ENCODE measurements at places on chromosomes 11 and 22.

DNA sequence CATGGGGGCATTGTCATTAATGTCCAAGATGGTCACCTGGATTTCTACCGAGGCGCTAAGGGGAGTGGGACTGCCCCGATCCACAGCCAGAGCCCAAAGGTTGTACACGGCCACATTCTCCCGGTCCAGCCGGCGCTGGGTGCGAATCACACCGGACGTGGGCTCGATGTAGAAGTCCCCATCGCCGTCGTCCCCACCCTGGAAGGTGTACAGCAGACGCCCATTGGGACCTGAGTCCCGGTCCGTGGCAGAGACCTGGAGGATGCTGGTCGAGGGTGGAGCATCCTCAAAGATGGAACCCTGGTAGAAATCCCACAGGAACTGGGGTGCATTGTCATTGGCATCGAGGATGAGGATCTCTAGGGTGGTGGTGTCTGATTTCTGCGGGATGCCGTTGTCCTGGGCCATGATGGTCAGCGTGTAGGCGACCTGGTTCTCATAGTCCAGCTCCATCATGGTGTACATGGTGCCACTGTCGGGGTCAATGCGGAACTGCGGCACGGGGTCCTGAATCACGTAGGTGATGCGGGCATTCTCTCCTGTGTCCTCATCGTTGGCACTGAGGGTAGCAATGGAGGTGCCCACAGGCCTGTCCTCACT, 3.1 kb downstream of the CELSR1 start:
- DNase-seq = no peak

DNA sequence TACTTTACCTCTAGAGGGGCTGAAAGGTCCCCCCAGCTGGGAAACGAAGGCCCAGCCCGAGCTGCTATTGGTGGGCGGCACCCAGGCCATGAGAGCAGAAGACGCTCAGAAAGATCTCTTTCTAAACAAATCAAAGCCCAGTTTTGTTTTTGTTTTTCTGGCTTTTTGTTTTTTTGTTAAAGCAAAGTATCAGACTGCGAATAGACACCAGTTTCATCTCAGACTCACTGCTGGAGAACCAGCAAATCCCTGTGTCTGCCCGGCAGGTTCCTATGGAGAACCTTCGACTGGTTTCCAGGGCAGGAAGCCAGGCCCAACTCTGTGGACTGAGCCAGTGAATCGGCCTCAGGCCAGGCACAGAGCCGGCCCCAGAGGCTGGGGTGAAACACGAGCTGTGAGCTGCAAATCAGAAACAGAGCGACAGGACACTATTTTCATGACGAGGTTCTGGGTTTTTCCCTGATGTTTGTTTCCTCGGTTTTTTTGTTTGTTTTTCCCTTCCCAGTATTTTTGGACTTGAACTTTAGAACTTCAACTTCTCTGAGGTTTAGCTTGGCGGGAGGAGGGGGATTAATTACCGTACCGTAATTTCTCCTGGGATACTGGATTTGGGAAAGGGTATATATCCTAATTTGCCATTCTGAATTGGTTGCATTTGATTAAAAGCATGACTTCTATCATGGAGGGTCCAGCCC, 16.0 kb upstream of the B4GALNT4 start:
- DNase-seq = peak; percentile 45

DNA sequence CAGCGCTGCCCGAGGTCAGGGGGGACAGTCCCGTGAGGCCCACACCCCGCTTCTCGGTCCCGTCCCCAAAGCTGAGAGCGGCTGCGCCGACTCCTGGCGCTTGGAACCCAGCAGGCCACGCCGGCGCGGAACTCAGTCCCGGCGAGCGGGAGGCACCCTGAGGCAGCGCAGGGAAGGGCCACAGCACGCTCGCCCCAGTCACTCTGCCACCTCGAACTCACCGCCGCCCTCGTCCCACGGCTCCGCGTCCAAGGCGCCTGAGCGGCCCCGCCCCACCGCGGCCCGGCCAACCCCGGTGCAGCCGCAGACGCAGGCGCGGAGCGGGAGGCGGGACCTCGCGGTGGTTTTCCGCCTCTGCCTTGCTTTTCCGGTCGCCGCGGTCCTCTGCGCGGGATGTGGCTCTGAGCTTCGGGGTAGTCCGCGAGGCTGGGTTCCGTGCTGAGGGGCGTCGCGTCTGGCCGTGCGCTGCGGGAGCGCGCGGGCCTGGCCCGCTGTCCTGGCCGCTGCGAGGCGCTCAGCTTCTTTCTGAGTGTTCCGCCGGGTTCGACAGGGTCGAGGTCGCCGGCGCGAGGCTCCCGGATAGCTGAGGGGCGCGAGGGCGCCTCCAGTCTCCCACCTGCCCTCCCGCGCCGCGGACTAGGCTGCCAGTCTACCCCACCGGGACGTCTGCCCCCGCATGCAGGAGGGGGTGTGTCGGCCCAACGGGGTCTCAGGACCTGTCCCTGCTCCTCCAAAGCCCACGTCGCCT, at the start of gene CDPF1:
Gene CDPF1 (minus strand): TSS at position 259 of the 748 bp plus-strand sequence. CDS start 2,009 bp downstream, outside the sequence.
- DNase-seq = peak; percentile 90

- no peak for DNase-seq
These were observed 21.1 kb downstream of the RPS6KA4 start for GRCh38 chr11:64379817-64380709.

GRCh38 chr22:45787759-45788158, 116.1 kb downstream of the ATXN10 start:
- no peak for DNase-seq

DNA sequence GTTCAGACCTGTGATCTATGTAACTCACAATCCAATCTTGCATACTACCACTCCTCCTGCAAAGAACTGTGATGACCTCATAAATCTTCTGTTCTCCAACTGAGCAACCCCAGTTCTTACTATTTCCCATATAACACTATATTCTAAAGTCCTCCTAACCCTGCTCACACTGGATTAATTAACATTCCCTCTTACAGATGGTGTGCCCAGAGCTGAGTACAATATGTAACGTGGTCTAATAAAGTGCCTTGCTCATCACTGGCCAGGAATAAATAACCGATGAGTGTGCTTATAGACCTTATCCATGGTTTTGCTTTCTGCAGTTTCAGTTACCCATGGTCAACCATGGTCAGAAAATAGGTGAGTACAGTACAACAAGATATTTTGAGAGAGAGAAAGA, 28.6 kb downstream of the PRCP start:
- DNase-seq = no peak

DNA sequence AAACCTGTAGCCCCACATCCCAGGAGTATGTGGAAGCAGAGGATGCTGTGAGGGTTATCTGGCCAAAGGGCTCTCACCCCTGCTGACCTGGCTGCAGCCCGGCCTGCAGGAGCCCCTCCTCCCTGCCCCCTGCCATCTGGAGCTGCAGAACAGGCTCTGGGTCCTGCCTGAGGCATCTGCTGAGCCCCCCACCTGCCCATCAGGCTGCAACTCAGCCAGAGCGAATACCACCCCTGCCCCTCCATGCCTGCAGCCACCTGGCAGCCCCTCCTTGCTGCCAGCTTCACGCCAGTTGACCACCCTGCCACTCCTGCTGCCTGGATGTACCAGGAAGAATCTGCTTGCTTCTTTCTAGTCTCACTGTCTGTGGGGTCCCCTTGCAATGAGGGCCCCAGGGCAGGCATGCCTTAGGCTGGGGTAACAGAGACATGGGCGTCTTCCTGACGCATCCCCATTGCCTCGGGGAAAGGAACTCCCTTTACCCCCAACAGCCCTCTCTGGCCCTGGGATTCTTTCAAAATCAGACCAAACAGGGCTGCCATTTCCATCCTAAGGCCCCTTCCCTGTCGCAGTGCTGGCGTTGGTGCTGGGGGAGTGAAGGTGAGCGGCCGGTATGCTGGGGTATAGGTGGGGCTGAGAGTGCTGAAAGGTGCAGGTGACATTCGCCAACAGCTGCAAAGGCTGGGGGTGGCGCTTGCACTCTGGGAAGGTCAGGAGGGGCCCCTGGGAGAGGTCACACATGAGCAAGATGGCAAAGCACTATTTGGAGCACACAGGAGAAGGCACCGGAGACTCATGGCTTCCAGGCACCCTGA, 1334.6 kb downstream of the TBC1D22A start:
- no peak for DNase-seq

DNA sequence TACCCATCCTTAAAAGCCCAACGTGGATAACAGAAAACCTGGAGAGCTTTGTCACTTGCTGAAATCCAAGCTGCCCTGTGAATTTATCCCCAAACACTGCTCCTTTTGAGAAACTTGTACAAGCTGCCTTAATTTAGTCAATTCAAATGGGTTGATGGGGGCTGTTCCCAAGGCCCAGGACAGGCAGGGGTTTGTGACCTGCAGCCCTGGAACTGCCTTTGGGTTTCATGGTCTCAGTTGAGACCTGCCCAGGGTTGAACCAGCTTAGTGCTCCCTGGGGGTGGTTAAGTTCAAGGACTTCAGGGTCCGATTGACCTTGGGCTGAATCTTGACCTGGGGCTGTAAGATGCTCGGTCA, 112.1 kb upstream of the OR4B1 start:
- no peak for DNase-seq

DNA sequence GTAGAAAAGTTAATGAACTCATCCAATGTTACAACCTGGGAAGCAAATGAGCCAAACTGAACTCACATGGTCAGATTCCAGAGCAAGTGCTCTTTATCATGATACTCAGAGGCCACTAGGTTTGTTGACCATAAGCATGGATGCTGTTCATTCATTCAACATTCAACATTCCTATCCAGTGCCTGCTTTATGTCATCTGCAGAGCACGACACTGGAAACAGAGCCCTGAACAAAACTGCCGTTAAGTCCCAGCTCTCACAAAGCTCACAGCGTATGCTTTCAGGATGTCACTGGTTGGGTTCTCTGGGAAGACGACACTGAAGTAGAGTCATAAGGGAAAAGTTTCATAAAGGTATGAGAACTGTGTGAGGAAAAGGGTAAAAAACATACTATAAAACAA, 105.8 kb upstream of the TRIM77 start:
- no peak for DNase-seq

- no peak for DNase-seq
These were observed 73.2 kb upstream of the TIMP3 start for GRCh38 chr22:32728291-32728690.

DNA sequence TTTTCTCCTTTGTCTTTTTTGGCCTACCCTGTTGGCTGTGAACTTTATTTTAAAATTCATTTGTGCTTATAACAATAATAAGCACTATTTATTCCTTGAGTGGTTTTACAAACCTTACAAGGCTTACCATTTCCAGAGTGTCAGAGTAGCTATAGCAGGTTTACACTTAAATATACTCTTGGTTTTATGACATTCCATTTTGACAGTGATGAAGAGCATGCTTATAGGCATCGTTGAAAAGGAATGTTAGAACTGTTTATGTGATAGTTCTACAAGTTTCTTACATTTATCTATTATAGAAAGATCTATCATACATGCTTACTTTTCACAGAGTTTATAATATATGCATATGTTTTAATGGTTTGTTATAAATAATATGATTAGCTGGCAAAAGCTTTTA, 84.1 kb downstream of the PDE3B start:
- DNase-seq = no peak

- no peak for DNase-seq
These were observed 275.9 kb downstream of the TBC1D22A start for GRCh38 chr22:47038206-47038835.

DNA sequence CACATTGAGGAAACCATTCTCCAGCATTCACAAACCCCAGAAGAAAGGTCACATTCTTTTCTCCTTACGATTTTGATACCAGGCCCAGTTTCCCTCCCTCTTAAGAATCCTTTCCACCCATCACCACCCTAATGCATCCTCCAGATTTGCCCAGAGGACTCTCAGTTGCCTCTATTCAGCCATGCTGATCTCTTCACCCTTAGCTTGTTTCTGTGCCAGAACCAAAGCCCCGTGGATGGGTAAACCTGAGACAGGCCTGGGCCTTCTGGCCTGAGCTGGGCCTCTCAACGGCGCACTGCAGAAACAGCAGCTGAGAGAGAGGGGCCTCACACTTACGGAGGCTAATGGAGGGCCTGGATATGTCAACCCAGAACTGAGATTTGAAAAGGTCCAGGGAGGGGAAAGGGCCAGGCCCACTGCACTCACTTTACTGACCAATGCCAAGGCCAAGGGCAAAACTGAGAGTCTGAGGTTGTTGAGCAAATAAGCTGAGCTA, 32.2 kb upstream of the OAF start:
- no peak for DNase-seq
